Left hindlimb (tissue), 1 donor: ENCODE measurements at places on chromosomes 16 and 17.

GRCh38 chr16:64627288-64627687 lies 494.6 kb downstream of the CDH11 start:
- DNase-seq = no peak

DNA sequence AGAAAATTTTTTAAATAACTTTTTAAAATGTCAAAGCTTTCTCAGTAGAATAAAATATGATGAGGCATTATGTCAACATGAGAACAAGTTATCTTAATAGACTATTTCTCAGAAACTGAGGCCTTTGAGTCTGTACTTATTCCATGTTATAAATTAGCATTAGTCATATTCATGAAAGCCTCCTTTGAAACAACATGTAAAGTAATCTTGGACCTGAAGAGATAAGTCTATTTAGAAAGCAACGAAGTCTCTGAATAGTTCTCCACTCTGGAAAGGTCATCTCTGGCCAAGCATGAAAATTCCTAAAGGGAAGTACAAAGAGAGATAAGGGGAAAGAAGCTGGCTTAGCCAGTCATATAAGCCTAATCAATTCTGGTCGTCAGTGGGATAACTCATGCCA lies 150.8 kb downstream of the CYB561 start:
- no peak for DNase-seq

GRCh38 chr16:20741554-20742285 lies at the start of gene THUMPD1:
Gene THUMPD1, minus strand, starts transcription at chr16:20741818. Its CDS starts 79 bp downstream, at chr16:20741739.
- peak; percentile 95 for DNase-seq

DNA sequence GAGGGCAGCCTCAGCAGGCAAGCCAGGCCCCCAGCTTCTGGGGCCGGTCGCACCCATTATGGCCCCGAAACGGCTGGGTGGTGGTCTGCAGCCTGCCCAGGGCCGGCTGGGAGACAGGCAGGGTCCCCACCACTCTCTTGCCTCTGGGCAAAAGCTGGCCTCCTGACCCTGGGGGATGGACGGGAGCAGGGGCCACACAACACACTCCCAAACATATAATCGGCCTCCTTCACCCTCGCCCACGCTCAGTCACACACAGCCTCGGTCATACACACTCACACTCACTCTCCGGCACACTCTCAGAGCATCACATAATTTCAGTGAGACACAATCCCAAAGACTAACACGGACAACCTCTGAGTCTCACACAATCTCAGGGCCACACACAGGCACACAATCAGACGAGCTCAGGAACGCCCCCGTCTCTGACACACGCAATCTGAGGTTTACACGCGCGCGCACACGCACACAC lies 589 bp downstream of the PEMT start:
- no peak for DNase-seq
